Thoracic aorta (tissue), 2 donors: ENCODE measurements at places on chromosomes 5 and 9. TPM values are rescaled to one million over a fixed set of nuclear protein-coding genes. Genes with fewer than 3 reads are reported as not detected.

DNA sequence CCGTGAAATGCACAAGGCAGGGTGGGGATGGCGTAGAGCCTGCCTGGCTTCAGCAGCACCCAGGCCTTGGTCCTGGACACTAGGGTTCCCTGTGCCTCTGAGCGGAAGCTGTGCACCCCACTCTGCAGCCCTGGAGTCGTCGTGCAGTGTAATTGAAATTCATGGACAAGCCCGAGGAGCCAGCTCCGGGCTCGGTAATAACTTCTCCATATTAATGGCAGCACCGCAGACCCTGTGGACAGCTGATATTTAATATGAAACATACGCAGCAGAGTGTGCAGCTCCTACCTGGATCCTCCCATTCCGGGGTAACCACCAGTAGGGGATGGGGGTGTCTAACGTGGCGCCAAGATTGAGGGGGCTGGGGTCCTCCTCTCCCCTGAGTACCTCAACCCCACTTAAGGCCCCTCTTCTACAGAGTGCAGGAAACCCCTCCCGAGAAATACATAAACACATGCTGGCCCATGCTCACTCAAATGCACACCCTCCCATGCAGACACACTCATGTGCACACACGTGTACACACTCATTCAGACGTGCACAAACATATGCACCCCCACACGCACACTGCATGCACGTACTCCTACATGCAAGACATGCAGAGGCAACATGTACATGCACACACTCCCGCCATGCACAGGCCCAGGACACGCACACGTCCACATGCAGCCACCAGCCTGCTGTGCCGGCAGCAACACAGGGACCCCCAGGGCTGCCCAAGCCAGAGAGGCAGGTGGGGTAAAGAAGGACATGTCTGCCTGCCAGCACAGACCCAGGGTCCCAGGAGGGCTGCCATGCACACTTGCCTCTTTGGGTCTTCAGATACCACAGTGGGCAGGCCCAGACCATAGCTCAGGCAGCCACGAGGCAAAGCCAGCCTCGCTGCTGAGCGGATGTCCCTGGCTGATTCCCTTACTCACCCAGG, 8.1 kb downstream of the ADAMTS2 start:
- DNase-seq: no peak
- no peak overlapping the region for H3K4me3 ChIP-seq
- H3K36me3 ChIP-seq: no peaks in the 10 kb centered on the region
- no peak overlapping the region for H3K27ac ChIP-seq
- no peaks in the 10 kb centered on the region for H3K27me3 ChIP-seq

GRCh38 chr9:24961762-24962161, 416.1 kb upstream of the IZUMO3 start:
- DNase-seq: no peak
- no peak overlapping the region for H3K4me3 ChIP-seq
- H3K36me3 ChIP-seq: no peaks in the 10 kb centered on the region
- H3K27me3 ChIP-seq: no peaks in the 10 kb centered on the region
- H3K27ac ChIP-seq: no peak overlapping the region

- no peak overlapping the region for H3K27ac ChIP-seq
- no peak for DNase-seq
- no peaks in the 10 kb centered on the region for H3K27me3 ChIP-seq
- H3K4me1 ChIP-seq: no peaks in the 10 kb centered on the region
- no peak overlapping the region for H3K4me3 ChIP-seq
These were observed 31.2 kb upstream of the CEP120 start for GRCh38 chr5:123454259-123454911.

GRCh38 chr9:91921371-91921770, 28.7 kb downstream of the ROR2 start:
- H3K4me1 ChIP-seq: no peaks in the 10 kb centered on the region
- H3K36me3 ChIP-seq: no peaks in the 10 kb centered on the region
- H3K4me3 ChIP-seq: no peak overlapping the region
- DNase-seq: no peak

Gene IL31RA
- 1.1 TPM for total RNA-seq

- no peak overlapping the region for H3K4me3 ChIP-seq
- peaks cover 4% of the 10 kb centered on the region for H3K27me3 ChIP-seq
These were observed 5.7 kb downstream of the SLC6A3 start for GRCh38 chr5:1439388-1440097.

- H3K4me3 ChIP-seq: peak within 1 kb of the TSS; percentile 71
- no peaks in the 10 kb centered on the region for H3K4me1 ChIP-seq
- H3K36me3 ChIP-seq: no peaks in the 10 kb centered on the region
- DNase-seq: peak; percentile 8
These were observed at the start of gene PDE4D for GRCh38 chr5:59893429-59894227. Gene PDE4D (minus strand): TSS chr5:59893726.

Gene SLC23A1
- not detected for total RNA-seq

DNA sequence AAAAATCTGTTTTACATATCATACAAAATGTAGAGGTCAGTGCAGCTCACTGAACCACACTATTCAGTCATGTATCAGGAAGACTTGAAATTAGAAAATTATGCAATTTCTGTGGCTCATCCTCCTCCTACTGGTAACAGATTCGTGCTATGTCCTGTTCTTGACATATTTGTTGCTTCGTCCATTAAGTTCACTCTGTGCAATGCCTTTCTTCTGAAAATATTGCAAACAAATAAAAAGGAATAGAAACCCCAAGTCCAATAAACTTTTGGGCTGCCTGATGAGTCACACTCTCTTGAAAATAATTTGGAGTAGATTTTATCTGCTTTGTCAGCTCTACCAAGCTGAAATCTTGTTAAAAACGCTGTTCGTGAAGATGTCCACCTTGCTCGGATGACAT, 391.2 kb downstream of the RAB3C start:
- no peak overlapping the region for H3K27ac ChIP-seq
- no peak for DNase-seq

Gene RICTOR
- 35.6 TPM for total RNA-seq
